CD4-positive, alpha-beta T cell treated with Interleukin-6 at 100 ng/mL for 8 hours (primary cell): ENCODE measurements at places on chromosomes 5 and 9.

- DNase-seq = no peak
Observed at GRCh38 chr5:148965511-148966265, 97.2 kb downstream of the SH3TC2 start.

DNA sequence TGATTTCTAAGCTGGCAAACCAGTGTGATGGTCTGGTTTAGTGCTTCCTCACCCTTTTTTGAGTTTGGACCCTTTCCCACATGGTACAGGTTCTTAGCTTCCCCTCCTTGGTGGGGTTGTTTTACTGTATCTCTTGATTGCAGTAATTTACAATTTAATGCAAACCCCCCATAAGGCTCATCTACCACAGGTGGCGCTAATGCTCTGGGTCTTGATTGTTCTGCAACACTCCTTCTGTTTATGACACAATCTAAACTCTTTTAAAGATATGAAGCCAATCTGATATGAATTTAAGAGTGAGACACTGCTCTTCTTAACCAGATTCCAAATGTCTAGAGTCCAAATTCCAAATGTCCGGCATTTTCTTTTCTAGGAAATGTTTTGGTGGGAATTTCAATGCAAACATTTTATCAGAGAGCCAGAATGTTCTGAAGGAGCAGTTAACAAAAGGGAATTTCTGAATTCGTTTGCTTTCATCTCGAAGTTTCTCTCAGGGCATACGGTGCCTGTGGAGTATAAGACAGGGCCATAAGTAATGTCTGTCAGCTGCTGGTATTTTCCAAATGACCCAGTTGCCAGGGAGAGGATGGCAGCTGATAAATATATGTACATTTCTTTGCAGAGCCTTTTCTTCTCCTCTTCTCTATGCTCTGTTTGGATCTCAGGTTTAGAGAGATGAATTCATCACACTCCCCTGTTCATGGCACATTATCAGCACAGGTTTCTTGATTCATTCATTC is 246.8 kb downstream of the ARHGAP26 start:
- peak; percentile 32 for DNase-seq

GRCh38 chr9:29006628-29007027 is 1433.3 kb upstream of the C9orf72 start:
- no peak for DNase-seq

GRCh38 chr9:5841771-5842573 is 9.1 kb upstream of the ERMP1 start:
- peak; percentile 54 for DNase-seq

- DNase-seq = peak; percentile 37
Observed at GRCh38 chr9:127707766-127708165, 978 bp downstream of the CFAP157 start.

DNA sequence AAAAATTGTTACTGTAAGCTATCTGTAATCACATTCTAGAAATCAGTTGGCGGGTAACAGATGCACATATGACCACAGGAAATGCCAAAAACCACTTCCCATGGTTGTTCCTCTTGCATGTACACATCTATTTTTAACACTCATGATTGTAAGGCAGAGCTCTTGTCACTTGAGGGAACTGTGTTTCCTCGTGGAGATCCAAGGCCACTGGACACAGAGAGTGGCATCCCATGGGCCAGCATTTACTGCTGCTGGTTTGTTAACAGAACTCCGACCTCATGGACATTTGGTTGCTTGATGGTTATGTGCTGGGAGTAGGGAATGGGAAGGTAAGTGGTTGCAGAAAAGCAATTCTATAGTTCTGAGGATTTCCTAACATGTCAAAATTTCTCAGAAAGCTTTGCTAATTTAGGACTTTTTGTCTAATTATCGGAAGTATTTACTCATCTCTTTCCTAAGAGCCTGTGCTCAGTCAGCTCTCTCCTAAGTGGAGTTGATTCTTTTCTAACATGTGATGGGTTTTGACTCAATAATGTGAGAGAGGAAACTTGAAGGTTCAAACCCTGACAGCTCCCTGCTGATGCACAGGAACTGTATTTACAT is 202.0 kb upstream of the NR3C1 start:
- DNase-seq = peak; percentile 7

DNA sequence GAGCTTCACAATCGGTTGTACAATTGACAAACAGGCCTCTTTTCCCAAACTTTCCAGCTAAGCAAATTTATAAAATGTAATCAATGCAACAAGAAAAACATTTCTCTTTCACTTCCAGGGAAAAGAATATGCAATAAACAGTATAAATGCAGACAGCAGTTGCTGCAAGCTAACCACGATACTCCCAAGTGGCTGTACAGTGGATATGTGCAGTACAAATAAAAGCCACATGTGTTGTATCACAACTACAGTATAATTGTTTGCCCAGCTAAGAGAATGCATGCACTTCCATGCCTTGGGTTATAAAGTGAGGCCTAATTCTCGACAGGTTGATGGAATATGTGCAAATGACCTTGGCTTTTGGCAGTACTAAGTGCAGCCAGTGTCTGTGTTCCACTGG is 16.7 kb upstream of the PDCL start:
- DNase-seq = no peak

DNA sequence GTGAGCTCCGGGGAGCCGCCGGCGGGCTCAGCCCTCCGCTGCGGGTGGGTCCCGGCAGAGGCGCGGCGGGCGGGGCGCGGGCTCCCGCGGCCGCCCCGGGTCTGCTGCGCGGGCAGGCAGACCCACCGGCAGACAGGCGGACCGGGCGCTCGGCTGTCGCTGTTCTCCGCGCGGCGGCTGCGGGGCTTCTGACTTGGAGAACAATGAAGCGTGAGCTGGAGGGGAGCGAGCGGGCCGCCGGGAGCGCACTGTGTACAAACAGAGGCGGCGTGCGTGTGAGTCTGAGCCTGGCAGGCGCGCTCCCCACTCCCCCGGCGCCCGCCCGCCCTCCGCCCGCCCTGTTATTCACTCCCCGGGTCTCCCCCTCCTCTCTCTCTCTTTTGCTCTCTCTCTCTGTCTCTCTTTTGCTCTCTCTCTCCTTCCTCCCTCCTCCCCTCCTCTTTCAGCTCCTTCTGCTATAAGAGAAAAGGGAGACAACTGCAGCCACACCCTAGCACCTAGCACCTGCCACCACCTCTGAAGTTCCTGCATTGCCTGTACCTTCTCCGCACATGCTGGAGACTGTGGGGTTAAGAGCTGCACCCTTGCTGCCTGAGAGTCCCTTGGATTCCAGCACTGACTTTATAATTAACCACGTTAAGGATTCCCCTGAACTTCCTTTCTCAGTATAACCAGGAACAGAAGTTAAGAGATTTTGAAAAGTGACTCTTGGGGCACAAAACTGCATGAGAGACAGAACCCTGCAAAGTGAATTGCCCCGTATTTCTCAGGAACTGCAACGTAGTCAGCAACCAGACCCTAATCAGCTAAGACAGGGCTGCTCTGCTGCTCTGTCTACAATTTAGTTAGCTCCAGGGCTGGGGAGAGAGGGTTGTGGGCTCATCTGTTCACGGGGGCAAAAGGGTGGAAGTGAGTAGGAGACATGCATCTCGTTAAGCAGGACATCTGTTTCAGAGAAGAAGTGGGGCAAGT is at the start of gene EDIL3:
TSS of gene EDIL3 (minus strand) at position 277 of the 972 bp plus-strand sequence. CDS start 506 bp downstream, outside the sequence.
- no peak for DNase-seq

- no peak for DNase-seq
Observed at GRCh38 chr9:104944356-104944755, 16.4 kb upstream of the ABCA1 start.

- DNase-seq = no peak
Observed at GRCh38 chr9:128757602-128758001, 14.1 kb downstream of the ZER1 start.

DNA sequence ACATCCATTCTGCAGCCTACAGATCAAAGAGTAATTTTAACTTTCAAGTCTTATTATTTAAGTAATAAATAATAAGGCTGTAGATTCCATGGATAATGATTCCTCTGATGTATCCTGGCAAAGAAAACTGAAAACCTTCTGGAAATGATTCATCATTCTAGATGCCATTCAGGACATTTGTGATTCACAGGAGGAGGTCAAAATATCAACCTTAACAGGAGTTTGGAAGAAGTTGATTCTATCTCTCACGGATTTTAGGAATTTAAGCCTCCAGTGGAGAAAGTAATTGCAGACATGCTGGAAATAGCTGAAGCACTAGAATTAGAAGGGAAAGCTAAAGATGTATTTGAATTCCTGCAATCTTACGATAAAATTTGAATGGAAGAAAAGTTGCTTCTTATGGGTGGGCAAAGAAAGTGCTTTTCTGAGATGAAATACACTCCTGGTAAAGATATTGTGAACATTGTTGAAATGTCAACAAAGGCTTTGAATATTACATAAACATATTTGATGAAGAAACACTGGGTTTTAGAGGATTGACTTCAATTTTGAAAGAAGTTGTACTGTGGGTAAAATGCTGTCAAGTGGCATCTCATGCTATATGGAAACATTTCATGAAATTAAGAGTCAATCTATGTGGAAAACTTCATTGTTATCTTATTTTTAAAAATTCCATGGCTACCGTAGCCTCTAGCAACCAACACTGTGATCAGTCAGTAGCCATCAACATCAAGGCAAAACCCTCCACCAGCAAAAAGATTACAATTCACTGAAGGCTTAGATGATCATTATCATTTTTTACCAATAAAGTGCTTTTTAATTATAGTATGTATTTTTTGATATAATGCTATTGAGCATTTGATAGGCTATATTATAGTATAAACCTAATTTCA is 1141.0 kb downstream of the CDH12 start:
- no peak for DNase-seq

- DNase-seq = no peak
Observed at GRCh38 chr5:13609504-13609903, 335.0 kb downstream of the DNAH5 start.

DNA sequence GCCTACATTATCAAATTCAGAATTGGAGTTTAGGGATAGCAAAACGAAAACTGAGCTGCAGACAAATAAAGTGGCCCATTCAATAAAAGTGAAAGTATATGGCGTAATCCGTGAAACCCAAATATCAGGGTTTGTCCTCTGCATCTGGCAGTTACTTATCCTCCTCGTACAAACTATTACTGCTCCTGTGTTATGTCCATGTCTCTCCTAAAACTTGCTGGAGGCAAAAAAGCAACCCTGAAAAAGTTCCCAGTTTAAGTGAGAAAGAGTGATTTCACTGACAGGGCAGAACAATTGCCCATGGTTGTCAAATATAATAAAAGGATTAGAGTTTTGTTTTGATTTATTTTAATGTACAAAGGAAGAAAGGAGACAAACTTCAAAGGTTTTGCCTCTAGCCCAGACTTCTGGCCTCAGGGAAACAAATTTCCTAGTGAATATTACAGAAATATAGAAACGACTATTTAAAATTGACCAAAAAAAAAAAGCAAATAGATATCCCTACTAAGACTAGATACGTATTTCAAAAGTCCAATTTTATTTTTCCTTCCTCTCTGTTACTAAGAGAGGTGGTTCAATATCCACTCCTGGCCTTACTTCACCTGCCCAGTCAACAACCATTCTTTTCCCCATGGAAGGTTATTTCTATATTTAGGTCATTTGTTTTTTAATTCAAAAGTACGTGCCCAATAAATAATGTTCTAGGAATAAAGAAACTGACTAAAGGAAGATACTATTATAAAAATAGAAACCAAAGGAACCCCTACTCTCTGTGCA is 50.0 kb downstream of the NFIB start:
- no peak for DNase-seq

- DNase-seq = no peak
Observed at GRCh38 chr5:128903550-128903949, 61.7 kb upstream of the SLC27A6 start.

GRCh38 chr5:67976891-67977601 is 238.5 kb upstream of the PIK3R1 start:
- no peak for DNase-seq

GRCh38 chr5:93584596-93585040 is 1.6 kb downstream of the NR2F1 start:
- no peak for DNase-seq

DNA sequence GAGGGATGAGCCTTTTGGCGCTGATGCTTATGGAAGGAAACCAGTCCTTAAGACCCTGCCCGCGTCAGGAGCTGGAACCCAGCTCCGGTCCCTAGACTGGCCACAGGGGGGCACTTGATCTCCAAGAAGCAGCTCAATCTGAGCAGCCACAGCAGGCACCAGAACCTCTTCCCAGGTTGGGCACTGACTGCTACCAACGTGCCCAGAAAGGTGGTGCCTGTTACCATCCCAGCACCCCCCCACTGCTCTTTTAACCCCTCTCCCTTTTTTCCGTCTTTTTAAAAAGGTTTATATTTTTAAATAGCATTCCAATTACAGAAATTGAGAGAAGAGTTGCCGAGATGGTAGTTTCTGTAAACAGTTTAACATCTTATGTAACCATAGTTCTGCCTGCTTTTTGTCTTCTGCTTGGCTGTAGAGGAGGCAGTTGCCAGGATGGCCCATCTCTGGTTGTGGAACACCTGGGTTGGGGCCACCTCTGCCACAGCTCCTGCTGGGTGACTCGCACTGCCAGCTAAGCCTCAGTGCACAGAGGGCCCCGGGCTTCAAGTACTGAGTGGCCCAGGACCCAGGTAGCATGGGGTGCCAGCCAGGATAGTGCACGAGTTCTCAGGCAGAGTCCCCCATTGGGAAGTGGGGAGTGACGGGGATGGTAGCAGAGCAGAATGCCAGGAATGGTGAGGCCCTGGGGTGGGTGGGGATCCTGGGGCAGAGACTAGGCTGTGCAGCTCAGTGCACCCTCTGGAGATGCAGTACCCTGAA is 62.8 kb downstream of the PFDN1 start:
- peak; percentile 41 for DNase-seq

DNA sequence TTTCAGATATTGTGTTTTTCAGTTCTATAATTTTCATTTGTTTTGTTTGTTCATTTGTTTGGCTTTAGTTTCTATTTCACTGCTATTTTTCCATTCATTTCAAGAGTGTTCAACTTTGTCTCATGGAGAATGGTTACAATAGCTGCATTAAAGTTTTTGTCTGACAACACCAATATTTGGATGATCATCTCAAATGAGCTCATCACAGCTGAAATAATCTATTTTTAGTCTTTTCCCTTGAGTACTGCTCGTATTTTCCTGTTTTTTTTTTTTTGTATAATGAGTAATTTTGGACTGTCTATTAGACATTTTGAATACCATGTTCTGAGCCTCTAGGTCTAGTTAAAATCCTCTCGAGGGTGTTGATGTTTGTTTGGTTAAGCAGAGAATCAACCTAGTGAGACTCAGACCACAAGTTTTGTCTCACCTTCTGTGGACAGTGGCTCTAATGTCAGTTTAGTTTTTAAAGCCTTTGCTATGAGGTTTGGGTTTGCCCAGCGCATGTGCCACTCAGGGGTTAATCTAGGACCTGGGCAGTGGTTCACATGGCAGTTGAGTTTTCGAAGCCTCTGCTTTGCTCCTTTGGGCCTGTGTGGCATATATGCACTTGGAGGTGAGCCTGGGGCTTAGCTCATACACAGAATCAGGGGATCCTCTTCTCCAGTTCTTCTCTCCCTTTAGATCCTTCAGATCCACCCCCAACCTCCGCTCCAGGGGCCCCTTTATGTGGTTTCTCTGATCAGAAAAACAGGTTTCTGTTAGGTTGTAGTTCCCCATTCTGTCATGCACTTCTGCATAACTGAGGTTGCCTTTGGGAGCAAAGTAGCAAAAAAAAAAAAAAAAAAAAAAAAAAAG is 79.8 kb downstream of the ARSB start:
- no peak for DNase-seq

DNA sequence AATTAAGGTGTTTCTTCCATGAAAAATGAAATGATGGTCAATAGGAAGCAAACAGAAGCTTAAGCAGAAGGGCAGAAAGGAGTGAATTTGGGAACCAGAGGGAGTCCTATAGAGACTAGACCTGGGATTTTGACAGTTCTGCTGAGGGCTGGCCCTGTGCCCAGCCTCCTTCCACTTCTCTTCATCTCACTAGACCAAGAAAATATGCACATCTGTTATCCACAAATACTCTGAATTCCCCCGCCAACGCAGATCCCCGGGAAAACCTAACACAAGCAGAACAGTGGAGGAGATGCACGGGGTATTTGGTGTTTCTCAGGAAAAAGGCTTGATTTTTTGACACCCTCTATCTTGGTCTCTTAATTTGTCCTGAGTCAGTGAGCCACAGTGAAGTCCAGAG is 22.7 kb downstream of the GRIA1 start:
- no peak for DNase-seq
